Liver (tissue), 10 donors: ENCODE measurements at places on chromosomes 7 and 10. TPM values are rescaled to one million over a fixed set of nuclear protein-coding genes. Genes with fewer than 3 reads are reported as not detected.

Gene MPP7
- 3.1 TPM for total RNA-seq

Gene GNAT3
- not detected for total RNA-seq

Gene TRIM4
- 16.2 TPM for total RNA-seq

Gene RBM20
- 0.05 TPM for total RNA-seq

Gene HOXA4
- 0.28 TPM for total RNA-seq

Gene VIPR2
- total RNA-seq = 0.05 TPM

- no peaks in the 10 kb centered on the region for H3K36me3 ChIP-seq
- DNase-seq = no peak
- H3K4me3 ChIP-seq = no peak overlapping the region
- H3K27ac ChIP-seq = no peak overlapping the region
Observed at GRCh38 chr7:157266272-157266671, 70.5 kb upstream of the DNAJB6 start.

DNA sequence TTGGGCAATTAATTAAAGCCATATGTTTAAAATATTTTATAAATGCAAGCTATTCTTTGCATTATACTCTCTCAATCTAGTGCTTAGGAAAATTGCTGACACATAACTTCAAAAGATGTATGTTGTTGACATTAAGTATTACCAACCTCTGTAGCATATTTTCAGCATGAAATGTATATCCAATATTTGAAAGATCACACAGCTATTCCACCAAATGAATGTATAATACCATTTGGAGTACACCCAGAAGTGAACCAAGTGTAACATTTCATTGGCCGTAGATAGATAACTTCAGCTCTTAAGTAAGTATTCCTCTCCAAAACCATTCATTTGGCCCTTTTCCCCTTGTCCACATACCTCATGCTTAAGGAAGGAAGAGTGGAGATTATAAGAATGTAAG is 104.6 kb downstream of the HECTD2 start:
- peaks cover 1% of the 10 kb centered on the region for H3K4me1 ChIP-seq
- no peak overlapping the region for H3K27ac ChIP-seq
- H3K36me3 ChIP-seq = no peaks in the 10 kb centered on the region
- no peaks in the 10 kb centered on the region for H3K27me3 ChIP-seq
- H3K4me3 ChIP-seq = no peak overlapping the region

- H3K36me3 ChIP-seq = peaks cover 73% of the 10 kb centered on the region
- no peaks in the 10 kb centered on the region for H3K27me3 ChIP-seq
- no peaks in the 10 kb centered on the region for H3K4me1 ChIP-seq
- no peak for DNase-seq
- H3K27ac ChIP-seq = no peak overlapping the region
- H3K4me3 ChIP-seq = no peak overlapping the region
Observed at GRCh38 chr10:73762915-73763314, 18.7 kb downstream of the SEC24C start.

- peak overlapping the region; percentile 55 for H3K4me3 ChIP-seq
- H3K27ac ChIP-seq = peak overlapping the region; percentile 98
- H3K27me3 ChIP-seq = no peaks in the 10 kb centered on the region
- no peaks in the 10 kb centered on the region for H3K36me3 ChIP-seq
- no peak for DNase-seq
Observed at GRCh38 chr7:129949292-129950133, 3.2 kb downstream of the UBE2H start.

GRCh38 chr7:137003086-137003485 is 134.6 kb downstream of the CHRM2 start:
- H3K4me1 ChIP-seq = no peaks in the 10 kb centered on the region
- no peak for DNase-seq
- no peak overlapping the region for H3K4me3 ChIP-seq
- no peaks in the 10 kb centered on the region for H3K36me3 ChIP-seq
- no peaks in the 10 kb centered on the region for H3K27me3 ChIP-seq
- no peak overlapping the region for H3K27ac ChIP-seq

GRCh38 chr7:74585844-74586243 is 71.7 kb upstream of the GTF2I start:
- no peak overlapping the region for H3K27ac ChIP-seq
- H3K4me1 ChIP-seq = peaks cover under 1% of the 10 kb centered on the region
- H3K36me3 ChIP-seq = no peaks in the 10 kb centered on the region
- no peaks in the 10 kb centered on the region for H3K27me3 ChIP-seq
- no peak for DNase-seq

DNA sequence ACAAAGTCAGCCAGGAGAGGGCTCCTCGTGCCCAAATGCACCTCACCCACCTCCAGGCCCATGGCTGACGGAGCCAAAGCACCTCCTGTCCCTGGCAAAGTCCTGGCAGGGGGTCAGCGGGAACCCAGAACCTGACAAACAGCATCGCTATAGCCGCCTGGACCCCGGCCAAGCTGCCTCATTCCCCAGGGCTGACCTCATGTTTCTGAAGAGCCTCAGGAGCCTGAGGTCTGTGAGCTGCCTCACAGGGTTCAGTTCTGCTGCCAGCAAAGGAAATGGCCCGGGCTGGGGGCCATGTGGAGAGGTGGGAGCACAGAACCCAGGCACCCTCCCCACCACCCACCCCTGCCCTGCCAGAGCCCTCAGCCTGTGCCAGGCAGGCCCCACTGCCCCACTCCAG is 4.2 kb upstream of the NANOS1 start:
- H3K4me3 ChIP-seq = no peak overlapping the region
- peak; percentile 30 for DNase-seq
- peaks cover 7% of the 10 kb centered on the region for H3K4me1 ChIP-seq
- no peak overlapping the region for H3K27ac ChIP-seq

DNA sequence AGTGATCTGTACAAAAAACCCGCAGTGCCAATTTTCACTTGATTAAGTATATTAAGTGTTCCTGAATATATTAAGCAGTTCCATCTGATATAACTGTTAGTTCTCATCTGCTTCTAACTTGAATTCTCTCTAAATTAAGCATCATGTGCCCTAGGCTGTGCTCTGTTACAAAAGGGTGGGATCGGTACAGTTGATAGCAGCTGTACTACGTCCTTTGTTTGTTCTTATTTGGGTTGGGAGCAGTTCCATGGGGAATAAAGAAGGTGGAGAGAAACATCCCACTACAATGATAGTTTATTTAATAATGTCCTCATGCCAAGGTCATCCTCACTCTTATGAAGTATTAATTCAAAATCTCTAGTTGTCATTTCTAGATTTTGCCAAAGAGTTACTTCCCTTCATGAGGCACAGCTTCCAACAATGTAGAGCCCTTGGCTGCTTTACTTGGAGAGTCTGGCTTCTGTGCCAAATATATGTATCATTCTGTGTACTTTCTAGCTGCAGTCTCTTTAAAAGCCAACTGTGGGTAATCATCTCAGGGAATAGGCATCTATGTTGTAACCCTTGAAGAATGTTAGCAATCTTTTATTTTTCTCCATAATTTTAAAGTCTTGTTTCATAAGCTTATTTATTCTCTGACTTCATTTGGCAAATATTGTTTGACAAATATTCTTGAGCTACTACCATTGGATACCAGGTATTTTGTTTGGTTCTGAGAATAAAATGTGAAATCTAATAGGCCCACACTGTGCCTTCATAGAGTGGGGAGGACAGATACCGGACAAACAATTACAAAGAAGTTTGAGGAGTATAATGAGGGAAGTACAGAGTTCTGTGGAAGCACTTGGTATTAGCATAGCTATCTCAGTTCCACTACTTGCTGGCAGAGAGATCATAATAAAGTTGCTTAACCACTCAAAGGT is 22.4 kb upstream of the AHR start:
- no peak overlapping the region for H3K27ac ChIP-seq
- no peaks in the 10 kb centered on the region for H3K4me1 ChIP-seq
- no peak for DNase-seq
- no peaks in the 10 kb centered on the region for H3K36me3 ChIP-seq

- no peak overlapping the region for H3K4me3 ChIP-seq
- H3K27me3 ChIP-seq = no peaks in the 10 kb centered on the region
Observed at GRCh38 chr10:110216240-110216639, 8.8 kb downstream of the MXI1 start.

- DNase-seq = peak; percentile 56
- peaks cover 29% of the 10 kb centered on the region for H3K4me1 ChIP-seq
- no peaks in the 10 kb centered on the region for H3K27me3 ChIP-seq
Observed at GRCh38 chr10:102597131-102597991, 46.9 kb upstream of the TRIM8 start.

- no peak for DNase-seq
- H3K4me1 ChIP-seq = no peaks in the 10 kb centered on the region
- H3K27me3 ChIP-seq = no peaks in the 10 kb centered on the region
- no peaks in the 10 kb centered on the region for H3K36me3 ChIP-seq
- no peak overlapping the region for H3K27ac ChIP-seq
- no peak overlapping the region for H3K4me3 ChIP-seq
Observed at GRCh38 chr10:90047243-90047729, 345.9 kb downstream of the KIF20B start.

GRCh38 chr7:127908430-127909258 is 122.6 kb downstream of the LRRC4 start:
- H3K36me3 ChIP-seq = peaks cover 6% of the 10 kb centered on the region
- no peak for DNase-seq
- H3K4me3 ChIP-seq = no peak overlapping the region
- peaks cover 6% of the 10 kb centered on the region for H3K4me1 ChIP-seq

GRCh38 chr7:45699015-45699309 is 124.8 kb downstream of the ADCY1 start:
- DNase-seq = peak; percentile 10
- H3K4me1 ChIP-seq = peaks cover 64% of the 10 kb centered on the region
- H3K27me3 ChIP-seq = no peaks in the 10 kb centered on the region

DNA sequence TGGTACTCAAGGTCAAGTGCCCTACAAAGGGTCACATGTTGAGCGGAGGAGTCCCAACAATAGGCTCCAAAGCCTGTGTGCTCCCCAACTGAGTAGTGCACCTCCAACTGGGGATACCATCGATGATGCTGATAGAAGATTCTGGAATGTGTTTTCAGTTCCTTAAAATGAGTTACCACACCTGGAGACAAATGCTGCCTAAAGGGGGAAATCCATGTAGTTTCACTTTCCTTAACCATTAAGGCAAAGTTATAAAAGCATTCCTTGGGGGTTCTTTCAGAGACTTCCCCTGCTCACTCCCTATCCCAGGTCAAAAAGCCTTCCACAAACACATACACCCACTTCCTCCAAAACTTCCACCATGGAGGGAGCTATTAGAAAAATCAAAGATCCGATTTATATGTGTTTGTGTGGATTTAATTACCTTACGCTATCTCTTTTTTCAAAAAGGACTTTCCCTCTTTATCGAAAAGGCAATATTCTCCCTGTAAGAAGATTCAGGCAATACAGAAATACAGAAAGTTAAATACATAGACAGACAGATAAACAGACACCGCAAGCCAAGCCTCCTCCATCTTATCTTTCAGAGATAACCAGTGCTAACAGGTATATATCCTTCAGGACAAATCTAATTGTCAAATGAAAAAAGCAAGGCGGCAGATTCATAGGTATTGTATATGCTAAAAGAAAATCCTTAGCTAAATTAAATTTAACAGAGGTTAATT is 135.9 kb upstream of the ASAH2 start:
- no peaks in the 10 kb centered on the region for H3K36me3 ChIP-seq
- H3K27ac ChIP-seq = peak overlapping the region; percentile 51

DNA sequence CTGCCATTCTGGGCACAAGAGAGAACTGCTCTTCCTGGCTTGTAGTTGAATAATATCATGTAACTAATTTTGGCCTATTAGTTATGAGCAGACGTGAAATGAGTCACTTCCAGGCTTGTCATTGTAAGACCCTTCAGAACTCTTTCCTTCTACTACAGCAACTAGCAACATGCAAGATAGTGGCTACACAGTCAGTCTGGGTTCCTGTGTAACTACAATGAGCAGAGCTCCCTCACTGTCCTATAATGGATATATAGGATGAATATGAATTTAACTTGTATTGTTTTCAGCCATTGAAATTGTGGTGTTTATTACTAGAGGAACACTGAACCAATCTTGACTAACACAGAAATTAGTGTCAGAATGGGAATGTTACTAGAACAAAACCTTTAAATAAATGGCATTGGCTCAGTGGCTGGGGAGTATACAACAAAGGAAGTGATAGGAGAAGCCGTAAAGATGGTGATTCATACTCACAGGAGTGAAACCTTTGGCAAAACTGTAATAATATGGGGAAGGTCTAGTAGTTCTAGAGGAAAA is 2.9 kb upstream of the MTPN start:
- H3K27me3 ChIP-seq = no peaks in the 10 kb centered on the region
- peak overlapping the region; percentile 29 for H3K27ac ChIP-seq
- H3K4me1 ChIP-seq = peaks cover 12% of the 10 kb centered on the region
- no peaks in the 10 kb centered on the region for H3K36me3 ChIP-seq
- DNase-seq = no peak

DNA sequence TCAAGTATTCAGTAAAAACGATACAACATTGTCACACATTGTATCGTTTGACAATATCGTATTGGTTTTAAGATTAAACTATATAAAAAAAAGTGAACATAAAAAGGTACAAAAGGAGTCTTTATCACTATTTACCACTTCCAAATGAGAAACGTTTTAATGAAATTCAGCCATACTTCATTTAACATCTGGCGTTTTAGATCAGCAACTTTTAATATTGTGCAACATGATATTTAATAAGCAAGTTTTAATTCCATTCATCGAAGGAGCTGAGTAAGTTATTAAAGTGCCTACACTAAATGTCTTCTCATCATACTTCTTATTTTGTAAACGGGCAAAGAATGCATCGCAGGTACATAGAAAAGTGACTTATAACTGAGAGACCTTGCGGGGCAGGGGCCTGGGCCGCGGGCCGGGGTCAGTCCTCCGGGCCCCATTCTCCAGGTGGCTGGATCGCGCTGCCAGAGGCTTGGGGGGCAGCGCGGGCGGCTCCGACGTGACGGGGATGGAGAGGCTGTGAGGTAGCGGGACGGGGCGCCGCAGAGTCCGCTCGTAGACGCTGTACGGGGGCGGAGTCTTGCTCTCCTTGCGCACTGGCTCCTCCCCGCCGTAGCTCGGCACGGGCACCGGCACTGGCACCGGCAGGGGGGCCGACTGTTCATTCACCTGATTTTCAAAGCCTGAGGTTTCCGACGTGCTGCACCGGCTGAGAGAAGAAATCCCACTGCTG is 165.8 kb upstream of the IMMP2L start:
- no peaks in the 10 kb centered on the region for H3K4me1 ChIP-seq
- H3K4me3 ChIP-seq = no peak overlapping the region
- no peaks in the 10 kb centered on the region for H3K27me3 ChIP-seq
- no peak for DNase-seq
- H3K36me3 ChIP-seq = peaks cover 21% of the 10 kb centered on the region

DNA sequence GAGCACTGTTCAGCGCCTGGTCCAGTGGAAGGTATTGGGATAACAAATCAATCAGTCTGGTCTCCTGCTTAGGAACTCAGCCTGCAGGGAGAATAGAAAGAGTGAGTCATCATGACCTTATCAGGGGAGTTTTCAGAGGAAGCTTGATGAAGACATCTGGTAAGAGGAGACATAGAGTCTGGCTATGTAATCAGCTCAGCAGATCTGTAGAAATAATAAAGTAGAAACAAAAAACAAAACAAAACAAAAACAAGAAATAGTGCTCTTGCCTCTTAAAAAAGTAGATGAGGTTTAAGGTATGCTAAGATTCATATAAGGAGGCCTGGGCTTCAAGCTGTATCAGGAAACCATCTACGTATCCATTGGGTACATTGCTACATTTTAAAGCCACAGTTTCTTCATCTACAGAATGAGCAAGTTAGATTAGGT is 14.4 kb downstream of the TAS2R41 start:
- H3K4me1 ChIP-seq = no peaks in the 10 kb centered on the region
- no peak overlapping the region for H3K27ac ChIP-seq
- H3K27me3 ChIP-seq = no peaks in the 10 kb centered on the region
- DNase-seq = no peak
- no peak overlapping the region for H3K4me3 ChIP-seq
